ENCODE measurements at places on chromosomes 7 and 10. TPM values are rescaled to one million over a fixed set of nuclear protein-coding genes. Genes with fewer than 3 reads are reported as not detected.

DNA sequence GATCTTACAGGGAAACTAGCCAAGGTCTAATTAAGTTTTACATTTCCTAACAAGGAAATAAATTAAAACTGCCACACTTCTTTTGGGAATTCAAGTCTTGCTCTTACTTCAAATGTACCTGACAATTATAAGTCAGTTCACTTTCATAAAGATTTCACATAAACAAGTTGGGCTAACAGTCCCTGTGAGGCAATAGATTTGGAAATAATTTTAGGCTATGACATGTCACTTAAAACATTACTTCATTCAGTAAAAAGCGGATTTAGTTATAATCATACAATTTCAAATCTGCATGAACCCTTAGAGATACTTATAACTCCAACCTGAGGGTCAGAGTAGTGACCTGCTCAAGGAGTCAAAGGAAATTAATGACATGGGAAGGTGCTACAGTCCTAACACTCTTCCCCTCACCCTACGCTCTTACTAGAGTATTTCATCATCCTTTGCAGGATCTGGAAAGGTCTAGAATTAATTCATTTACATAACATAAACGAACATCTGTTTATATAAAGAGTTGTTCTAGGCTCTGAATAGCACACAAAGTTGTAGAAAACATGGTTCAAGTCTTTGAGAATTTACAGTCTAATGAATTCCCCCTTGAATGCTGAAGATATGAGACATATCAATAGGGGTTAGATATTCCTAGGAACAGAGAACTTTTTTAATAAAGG lies 32.3 kb upstream of the DNAJB12 start:
- no peak overlapping the region for H3K4me3 ChIP-seq
- DNase-seq: no peak
- H3K4me1 ChIP-seq: no peaks in the 10 kb centered on the region
- H3K27ac ChIP-seq: no peak overlapping the region

- no peaks in the 10 kb centered on the region for H3K4me1 ChIP-seq
- no peak overlapping the region for H3K27ac ChIP-seq
- H3K27me3 ChIP-seq: no peaks in the 10 kb centered on the region
- DNase-seq: no peak
Measured at GRCh38 chr10:60953420-60953819, 9.4 kb upstream of the RHOBTB1 start.

DNA sequence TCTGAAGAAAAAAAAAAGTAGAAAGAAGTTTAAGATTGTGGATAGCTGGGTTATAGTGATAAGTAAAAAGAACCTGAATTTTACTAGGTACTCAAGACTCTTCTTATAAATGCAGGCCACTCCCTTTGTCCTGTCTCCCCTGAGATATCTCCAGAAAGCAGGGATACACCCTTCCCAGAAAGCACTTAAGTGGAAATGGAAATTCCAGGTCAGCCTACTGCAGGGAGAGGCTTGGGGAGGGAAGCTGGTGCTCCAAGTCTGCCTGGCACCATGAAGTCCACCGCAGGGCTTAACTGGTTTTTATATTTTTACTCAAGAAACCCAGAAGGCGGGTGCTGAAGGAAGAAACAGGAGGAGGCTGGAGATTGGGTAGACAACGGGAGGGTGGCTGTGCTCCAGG lies 162.3 kb downstream of the INHBA start:
- no peaks in the 10 kb centered on the region for H3K36me3 ChIP-seq
- H3K4me3 ChIP-seq: no peak overlapping the region
- DNase-seq: no peak
- no peak overlapping the region for H3K27ac ChIP-seq
- H3K27me3 ChIP-seq: no peaks in the 10 kb centered on the region
- no peaks in the 10 kb centered on the region for H3K4me1 ChIP-seq

The AKR1C4 gene
- polyA plus RNA-seq: not detected

- no peak overlapping the region for H3K27ac ChIP-seq
- H3K27me3 ChIP-seq: no peaks in the 10 kb centered on the region
- H3K4me1 ChIP-seq: no peaks in the 10 kb centered on the region
- no peak for DNase-seq
Measured at GRCh38 chr7:70627461-70627860, 504.5 kb upstream of the GALNT17 start.

DNA sequence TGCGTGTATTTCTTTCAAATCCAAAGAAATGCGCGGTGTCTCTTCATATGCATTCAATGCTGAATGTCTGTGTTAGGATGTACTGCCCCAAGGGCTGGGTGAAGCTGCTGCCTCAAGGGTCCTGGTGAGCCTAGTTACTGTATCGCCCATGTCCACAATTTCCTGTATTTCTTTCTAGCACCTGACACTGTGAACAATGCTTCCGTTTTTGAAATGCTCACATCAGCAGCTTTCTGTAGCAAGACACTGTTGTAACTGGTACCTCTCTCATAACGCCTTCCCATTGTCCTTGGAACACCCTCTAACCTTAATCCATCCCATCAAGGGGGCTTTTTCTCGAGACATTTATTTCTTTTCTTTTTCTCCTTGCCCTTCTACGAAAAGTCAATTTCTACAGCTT lies 25.1 kb downstream of the NRP1 start:
- H3K4me1 ChIP-seq: no peaks in the 10 kb centered on the region
- no peaks in the 10 kb centered on the region for H3K27me3 ChIP-seq
- no peaks in the 10 kb centered on the region for H3K36me3 ChIP-seq
- H3K27ac ChIP-seq: no peak overlapping the region
- H3K4me3 ChIP-seq: no peak overlapping the region

The COL13A1 gene
- polyA plus RNA-seq: not detected

DNA sequence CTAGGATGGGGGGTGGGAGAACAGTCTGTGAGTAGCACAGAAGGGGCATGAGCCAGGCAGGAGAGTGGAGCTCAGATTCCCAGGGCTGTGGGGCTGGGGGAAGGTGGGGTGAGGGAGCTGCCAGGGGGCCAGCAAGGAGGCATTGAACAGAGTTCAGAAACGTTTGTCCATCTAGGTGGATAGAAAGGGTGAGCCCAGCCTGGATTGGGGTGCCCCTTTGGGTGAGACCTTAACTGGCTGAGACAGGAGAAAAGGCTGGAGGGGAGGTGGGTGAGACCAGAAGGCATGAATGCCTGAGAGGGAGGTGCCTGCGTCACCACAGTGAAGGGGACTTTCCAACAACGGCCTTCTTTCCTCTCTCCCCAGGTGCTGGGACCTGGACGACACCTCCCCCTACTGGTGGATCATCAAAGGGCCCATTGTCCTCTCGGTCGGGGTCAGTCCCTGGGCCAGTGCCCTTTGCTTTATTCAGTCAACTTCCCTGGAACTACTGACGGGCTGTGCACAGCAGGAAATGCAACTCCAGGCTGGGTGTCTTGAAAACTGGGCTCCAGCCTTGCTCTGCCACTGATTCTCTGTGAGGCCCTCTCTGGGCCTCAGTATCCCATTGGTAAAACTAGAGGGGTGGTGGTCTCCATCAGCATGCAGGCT lies 11.0 kb downstream of the GHRHR start:
- H3K4me1 ChIP-seq: peaks cover 6% of the 10 kb centered on the region
- peaks cover 5% of the 10 kb centered on the region for H3K27me3 ChIP-seq

DNA sequence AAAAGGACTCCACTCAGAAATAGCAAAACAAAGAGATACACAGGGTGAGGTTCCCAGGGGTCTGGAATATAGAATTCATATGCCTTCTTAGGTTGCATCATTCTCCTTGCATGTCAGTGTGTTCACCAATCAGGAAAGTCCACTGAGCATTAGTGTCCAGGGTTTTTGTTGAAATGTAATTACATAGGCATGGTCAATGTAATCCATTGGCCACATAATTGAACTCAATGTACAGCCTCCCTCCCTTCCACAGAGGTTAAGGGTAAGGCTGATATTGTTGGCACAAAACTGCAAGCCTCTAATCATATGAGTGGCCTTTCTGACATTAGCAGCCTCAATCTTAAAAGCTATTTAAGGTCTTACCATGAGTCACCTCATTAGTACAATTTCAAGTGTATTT lies 736.1 kb upstream of the VSTM2A start:
- no peaks in the 10 kb centered on the region for H3K36me3 ChIP-seq
- H3K27ac ChIP-seq: no peak overlapping the region
- no peaks in the 10 kb centered on the region for H3K27me3 ChIP-seq
- no peaks in the 10 kb centered on the region for H3K4me1 ChIP-seq
- no peak overlapping the region for H3K4me3 ChIP-seq
- no peak for DNase-seq

Measured in B cell (primary cell).